ENCODE measurements at places on chromosomes 4 and X.

- no peak for DNase-seq
These were observed 124.1 kb upstream of the SPIN4 start for GRCh38 chrX:63475200-63475599.

DNA sequence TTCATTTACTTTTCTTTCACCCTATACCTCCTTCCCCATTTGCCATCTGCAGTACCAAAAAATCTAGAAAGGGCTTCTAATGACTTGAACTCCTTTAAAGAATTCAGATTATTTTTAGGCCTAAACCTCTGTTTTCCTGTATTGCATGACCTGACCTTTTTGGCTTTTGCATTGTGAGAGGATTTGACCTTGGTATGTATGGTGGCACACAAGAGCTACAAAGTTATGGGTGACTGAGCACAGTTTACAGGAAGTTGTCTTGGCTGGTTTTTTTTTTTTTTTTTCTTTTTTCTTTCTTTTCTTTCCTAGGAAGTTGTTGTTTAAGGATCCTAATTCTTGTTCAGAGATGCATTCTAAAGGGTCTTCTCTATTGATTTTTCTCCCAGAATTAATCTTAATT, 32.0 kb upstream of the MTMR8 start:
- no peak for DNase-seq

- peak; percentile 51 for DNase-seq
These were observed 85.5 kb downstream of the STARD8 start for GRCh38 chrX:68732906-68733493.

DNA sequence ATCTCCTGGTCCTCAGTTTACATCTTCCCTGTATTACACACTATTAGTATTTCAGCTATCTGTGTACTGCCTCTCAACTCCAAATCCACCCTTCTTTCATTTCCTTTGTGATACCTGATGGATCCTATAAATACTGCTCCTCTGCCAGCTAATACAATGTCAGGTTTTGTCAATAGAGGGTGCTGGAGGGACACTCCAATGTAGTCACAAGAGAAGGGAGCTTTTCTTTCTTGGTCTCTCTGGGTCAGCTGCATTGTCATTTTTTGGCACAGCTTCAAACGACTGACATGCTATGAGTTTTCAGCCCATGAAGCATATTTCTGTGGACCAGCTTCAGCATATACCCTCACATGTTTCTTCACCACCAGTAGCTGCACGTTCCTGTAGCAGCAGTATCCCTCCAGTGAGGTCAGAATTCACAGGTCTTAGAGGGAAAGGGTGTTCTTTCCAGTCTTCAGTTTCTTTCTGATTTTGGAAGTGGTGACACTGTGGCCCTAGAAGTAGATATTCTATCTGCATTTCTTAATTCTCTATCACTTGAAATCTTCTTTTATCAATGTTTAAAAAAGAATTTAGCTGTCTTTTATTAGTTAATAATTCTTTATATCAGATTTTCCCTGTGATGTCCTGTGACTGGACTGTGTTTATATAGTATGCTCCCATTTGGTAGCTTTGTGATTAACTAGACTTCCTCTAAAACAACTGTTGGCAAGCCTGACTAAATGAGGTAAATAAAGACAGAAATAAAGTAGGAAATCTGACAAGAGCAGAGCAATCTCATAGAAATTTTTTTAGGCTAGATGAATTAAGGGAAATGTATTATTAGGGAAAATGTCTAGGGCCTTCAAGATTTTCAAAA, 60.6 kb downstream of the GABRA2 start:
- DNase-seq, result no peak

GRCh38 chr4:20028645-20029044, 223.1 kb upstream of the SLIT2 start:
- DNase-seq, result no peak

- DNase-seq, result no peak
These were observed 198.8 kb upstream of the BMP3 start for GRCh38 chr4:80831383-80832361.

Measured in naive thymus-derived CD4-positive, alpha-beta T cell (primary cell).